Esophagus mucosa (tissue), 1 donor: ENCODE measurements at places on chromosomes 3 and 15.

- no peak for ATAC-seq
Measured at GRCh38 chr3:67048715-67049074, 50.6 kb downstream of the KBTBD8 start.

GRCh38 chr15:22796079-22796478 lies 9.6 kb downstream of the NIPA1 start:
- ATAC-seq, result no peak

DNA sequence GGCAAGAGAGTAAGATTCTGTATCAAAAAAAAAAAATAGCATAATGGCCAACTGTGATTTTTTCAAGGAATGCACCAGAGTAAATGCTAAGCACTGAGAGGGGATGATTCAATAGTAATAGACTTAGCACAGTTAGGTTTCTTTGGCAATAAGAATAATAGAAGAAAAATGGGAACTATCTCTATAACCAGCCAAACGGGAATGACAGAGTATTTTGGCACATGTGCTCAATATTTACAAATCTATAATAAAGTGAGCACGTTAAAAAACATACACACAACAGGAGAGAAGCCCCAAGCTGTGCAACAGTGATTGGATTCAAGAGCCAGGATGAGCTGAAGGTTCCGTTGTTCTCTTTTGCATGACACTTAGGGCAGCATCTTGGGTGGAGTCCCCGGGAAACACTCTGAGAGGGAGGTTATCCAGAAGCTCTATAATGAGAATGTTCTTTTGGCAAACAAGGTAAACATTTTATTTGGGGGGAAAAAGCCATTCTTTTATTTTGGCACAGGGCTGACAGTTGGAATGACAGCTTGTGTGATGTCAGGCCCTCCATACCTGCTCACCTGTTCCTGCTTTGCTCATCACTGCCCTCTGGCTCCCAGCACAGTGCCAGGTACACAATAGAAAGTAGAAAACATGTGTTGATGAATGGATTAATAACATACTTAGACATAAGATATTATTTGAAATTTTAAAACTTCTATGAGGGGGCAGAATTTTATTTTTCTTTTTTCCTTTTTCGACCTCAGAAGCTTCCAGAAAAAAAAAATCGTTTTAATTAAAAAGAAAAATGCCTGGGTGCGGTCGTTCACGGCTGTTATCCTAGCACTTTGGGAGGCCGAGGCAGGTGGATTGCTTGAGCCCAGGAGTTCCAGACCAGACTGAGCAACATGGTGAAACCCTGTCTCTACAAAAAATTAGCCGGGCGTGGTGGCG lies 44.0 kb upstream of the MUC4 start:
- peak; percentile 57 for ATAC-seq

GRCh38 chr3:9135526-9135925 lies 113.9 kb downstream of the SRGAP3 start:
- ATAC-seq, result no peak

- ATAC-seq, result peak; percentile 69
Measured at GRCh38 chr3:36729204-36730056, 34.9 kb downstream of the DCLK3 start.

GRCh38 chr3:106228271-106228670 lies 359.5 kb upstream of the CBLB start:
- ATAC-seq, result no peak

DNA sequence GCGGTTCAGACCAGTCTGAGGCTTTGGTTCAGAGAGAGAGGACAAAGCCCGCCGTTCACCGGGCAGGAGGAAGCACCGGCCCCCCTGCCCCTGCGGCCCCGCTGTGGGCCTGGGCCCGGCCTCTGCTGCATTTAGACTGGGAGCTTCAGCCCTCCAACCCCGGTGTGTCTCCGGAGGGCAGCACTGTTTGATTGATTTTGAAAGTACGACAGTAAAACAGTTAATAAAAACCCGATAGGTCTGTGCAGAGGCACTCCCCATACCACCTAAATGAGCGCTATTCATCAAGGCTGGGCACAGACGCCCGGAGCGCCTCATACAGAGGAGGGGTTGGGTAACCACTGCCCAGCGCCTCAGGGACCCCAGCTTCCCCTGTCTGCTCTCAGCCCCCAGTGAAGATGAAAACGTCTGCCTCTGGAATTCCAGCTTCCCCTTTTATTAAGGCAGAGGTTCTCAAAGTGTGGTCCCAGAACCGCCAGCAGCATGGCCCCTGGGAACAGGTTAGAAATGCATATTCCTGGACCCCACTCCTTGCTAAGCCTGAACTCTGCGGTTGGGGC lies 256.7 kb upstream of the TLE3 start:
- no peak for ATAC-seq

- ATAC-seq, result no peak
Measured at GRCh38 chr15:29097971-29098370, 171.7 kb downstream of the NSMCE3 start.

DNA sequence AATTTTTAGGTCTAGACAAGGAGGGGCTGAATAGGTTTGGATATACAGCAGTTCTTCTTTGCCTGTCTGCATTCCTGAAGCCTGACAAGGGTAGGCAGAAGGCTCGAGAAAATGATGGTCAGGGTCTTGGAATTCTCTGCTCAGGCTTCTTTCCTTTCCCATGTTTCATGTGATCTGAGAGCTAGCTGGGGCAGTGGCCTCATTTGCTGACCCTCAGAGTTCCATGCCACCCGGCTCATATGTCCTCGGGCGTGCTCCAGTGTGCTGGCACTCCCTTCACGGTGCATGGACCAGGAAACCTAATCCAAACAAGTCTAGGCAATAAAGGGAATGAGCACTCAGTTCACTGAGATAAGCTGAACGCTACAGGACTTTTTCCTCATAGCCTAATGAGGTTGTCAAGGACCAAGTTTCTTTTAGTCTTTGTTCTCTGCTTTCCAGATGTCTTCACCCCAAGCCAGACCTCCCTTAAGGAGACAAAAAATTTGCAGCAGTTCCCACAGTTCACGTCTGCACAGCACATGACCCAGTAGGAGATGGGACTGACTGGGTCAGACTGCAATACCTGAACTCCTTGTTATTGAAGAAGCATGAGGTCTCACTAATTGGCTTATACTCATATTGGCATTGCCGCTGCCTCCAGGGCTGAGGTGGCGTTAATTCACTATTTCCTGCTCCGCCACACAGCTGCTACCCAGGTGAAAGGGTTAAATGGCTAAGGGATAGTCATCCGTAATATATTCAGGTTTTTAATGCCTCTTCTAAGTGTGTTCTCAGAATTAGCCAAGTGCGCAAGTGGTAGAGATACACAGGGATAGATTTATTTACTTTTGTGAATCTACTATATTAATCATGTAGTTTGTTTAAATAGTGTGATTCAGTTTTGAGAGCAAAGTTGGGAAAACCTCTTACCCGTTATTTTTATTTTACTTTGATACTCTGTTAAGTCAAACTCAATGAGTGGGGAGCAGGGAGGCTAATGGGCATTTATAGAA lies 15.3 kb upstream of the RTP4 start:
- ATAC-seq, result peak; percentile 52

DNA sequence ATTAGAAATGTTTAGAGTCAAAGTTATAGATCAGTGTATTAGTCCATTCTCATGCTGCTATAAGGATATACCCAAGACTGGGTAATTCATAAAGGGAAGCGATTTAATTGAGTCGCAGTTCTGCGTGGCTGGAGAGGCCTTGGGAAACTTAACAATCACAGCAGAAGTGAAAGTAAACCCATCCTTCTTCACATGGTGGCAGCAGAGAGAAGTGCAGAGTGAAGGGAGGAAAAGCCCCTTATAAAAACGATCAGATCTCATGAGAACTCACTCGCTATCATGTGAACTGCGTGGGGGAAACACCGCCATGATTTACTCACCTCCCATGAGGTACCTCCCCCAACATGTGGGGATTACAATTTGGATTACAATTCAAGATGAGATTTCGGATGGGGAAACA lies 871.5 kb downstream of the DIPK2A start:
- no peak for ATAC-seq

- peak; percentile 42 for ATAC-seq
Measured at GRCh38 chr3:29525254-29525881, 244.5 kb downstream of the RBMS3 start.

DNA sequence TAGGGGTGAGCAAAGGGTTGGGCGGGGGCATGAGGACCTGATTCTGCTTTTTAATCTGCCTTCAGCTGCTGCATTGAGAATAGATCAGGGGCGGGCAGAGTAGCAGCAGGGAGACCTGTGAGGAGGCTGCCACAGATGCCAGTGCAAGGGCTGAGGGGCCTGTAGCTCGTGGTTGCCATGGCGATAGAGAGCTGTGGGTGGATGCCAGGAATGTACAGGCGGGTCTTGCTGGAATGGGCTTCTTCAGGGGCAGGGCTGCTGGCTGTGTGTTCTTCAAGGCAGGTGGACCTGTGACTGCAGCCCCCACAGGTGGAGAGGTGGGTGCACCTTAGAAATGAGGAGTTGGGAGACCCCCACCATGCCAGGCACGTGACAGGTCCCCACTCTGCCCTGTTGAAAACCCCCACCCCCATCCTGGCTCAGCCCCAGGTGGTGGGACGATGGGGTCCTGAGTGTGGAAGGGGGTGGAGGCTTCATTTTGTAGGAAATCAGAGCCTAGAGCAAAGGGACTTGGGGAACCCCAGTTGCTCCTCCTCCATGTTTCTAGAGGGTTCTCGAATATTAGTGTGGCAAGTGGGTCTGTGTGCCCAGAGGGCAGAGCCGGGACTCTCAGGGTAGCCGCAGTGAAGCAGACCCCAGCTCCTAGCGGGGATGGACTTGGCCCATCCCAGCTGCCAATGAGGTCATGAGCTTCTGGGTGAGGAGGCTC lies 38.3 kb downstream of the SLC6A6 start:
- ATAC-seq, result no peak

GRCh38 chr3:57063032-57063431 lies 2.6 kb downstream of the SPATA12 start:
- ATAC-seq, result no peak

- ATAC-seq, result no peak
Measured at GRCh38 chr3:61360297-61360965, 109.2 kb upstream of the FHIT start.

- ATAC-seq, result no peak
Measured at GRCh38 chr15:48966595-48967301, 3.0 kb upstream of the SHC4 start.

- no peak for ATAC-seq
Measured at GRCh38 chr3:178517665-178518334, 18.4 kb upstream of the KCNMB2 start.

- no peak for ATAC-seq
Measured at GRCh38 chr15:101724675-101725005, 367 bp upstream of the TARS3 start.

DNA sequence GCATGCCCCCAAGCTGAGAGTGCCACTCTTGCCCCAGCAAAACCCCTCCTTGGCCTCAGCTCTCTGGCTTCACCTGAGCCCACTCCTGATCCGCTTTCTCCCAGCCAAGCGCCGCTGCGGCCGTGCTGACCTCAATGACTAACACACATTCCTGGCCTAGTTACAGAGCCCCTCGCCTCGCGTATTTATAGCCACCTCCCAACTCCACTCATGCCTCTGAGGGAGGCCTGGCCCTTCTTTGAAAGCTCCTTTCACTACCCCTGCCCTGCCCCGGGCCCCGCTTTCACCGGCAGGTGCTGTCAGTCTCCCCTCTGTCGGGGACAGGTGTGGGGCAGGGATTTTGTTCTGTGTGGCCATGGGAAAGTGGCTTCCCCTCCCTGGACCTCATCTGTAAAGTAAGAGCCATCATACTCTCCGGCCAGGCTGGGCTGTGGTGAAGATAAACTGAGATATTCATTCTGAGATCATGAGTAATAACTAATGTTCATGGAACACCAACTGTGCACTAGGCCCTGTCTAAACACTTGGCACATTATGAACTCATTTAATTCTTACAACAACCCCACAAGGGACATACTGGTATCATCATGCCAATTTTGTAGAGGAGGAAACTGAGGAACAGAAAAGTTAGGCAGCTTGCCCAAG lies 13.2 kb upstream of the ATP2B2 start:
- no peak for ATAC-seq

DNA sequence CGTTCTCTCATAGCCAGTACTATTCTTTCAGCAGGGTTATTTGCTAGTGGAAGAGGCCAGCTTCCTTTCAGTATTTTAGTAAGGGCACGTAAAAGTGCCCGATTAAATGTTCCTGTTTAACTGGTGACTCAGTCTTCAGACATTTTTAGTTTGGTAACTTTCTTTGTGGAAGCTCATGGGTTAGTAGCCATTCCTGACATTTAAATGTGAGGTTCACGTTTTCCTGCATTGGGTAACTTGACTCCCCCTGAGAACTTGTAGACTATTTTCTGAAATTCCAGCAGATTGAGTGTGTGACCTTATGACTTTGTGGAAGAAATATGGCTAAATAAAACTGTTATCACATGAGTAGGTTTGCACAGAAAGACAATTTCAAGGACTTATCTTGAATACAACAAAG lies 16.9 kb downstream of the ABHD2 start:
- no peak for ATAC-seq

DNA sequence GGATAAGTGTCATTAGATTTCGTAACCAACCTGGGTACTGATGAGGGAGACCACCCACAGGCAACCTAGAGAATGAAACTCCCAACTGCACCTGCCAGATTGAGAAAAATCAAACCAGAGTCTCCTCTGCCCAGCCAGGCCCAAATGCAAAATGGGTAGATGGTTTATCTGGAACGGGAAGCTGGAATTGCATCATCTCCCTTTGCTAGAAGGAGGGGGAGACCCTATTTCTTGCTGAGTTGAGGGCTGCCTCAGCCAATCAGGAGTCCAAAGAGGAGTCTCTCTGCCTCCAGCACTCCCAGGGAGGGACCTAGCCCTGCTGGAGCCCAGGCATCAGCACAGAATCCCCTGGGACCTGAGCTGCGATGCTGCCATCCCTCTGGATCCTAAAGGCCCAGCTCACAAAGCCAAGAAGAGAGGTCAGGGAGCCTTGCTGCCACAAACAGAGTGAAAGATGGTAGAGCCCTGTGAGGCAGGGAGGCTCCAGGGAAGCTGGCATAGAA lies 8.1 kb downstream of the RMDN3 start:
- ATAC-seq, result no peak

GRCh38 chr3:170709046-170709445 lies 123.2 kb upstream of the SLC7A14 start:
- ATAC-seq, result no peak

GRCh38 chr3:114606336-114606735 lies 312.5 kb downstream of the TIGIT start:
- no peak for ATAC-seq

DNA sequence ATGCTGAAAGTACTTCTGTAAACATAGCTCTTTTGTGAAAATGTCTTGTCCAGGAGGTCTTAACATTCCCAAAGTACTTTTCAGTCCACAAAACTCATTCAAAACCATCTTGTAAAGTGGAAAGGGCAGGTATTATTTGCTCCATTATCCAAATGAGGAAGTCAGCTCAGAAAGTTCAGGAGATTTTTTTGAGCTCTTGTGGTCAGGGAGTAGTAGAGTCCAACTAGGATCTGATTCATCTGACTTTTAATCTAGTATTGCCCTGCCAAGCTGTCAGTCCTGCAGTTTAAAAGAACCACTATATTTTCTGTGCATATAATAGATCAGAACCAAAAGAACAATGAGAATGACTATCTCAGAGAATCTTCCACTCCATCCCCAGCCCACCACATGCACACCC lies 83.5 kb downstream of the FOXB1 start:
- no peak for ATAC-seq

GRCh38 chr3:127438371-127438770 lies 150.5 kb upstream of the PRR20G start:
- no peak for ATAC-seq
